ENCODE measurements at places on chromosomes 2 and 18.

- no peak for DNase-seq
These were observed 156.7 kb downstream of the EVA1A start for GRCh38 chr2:75403991-75404428.

DNA sequence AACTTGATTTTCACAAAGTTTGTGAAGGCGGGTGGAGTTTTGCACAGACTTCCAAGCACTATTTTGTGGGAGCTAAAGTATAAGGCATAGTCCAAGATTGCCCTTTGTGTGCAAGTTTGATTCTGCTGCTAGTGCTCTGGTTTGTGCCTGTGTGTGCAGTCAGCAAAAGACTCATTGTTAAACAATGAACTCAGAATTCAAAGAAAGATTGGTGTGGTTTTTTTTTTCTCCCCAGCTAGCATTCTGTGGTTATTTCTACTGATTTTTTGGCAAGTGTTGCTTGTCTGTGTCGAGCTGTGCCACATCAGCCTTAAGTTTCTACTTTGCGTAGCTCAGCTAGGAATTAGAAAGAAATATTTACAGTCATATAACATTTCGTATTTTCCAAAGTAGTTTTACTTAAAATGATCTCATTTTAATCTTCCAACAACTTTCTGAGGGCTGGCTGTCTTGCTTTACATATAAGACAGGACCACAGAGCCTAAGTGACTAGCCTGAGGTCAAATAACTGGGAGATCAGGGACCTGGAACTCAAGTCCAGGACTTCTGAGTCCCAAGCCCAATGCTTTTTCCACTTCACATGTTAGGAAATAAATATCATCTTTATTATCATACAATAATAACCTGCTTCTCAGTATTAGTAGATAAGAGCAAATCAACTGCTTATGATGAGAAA, 69.8 kb downstream of the BABAM2 start:
- DNase-seq, result no peak

GRCh38 chr2:70261501-70261900, 3.6 kb downstream of the PCYOX1 start:
- no peak for DNase-seq

DNA sequence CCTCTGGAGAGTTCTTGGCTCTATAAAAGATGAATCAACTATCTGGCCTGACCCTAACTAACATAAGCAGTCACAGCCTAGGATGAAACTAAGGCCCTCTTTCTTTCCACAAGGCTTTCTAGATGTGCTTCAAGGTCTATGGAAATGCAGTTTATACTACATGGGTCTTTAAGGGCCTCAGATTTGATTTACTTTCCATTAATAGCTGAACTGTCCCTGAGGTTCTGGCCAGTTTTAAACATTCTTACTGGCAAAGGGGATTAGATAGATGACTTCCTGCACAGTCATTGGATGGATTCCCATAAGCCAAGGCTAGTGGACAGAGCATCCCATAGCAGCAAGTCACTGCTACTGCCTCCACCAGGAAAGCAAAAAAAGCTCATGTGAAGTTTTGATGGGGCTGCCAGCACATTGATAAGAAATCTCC, 38.1 kb upstream of the LCLAT1 start:
- no peak for DNase-seq

DNA sequence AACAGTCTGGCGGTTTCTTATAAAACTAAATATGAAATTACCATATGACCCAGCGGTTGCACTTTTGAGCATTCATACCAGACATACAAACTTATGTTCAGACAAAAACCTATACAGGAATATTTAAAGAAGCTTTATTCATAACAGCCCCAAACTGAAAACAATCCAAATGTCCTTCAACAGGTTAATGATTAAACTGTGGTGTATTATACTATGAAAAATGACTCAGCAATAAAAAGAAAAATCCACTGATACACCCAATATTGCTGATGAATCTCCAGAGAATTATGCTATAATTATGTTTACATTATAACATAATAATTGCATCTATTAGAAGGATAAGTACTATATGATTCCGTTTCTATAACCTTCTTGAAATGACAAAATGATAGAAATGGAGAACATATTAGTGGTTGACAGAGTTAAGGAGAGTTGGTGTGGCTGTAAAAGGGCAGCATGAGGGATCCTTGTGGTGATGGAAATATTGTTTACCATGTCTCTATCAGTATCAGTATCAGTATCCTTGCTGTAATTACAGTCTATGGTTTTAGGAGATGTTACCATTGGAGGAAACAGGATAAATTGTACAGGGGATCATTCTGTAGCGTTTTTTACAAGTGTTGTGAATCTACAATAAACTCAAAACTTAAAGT, 127.1 kb downstream of the DSC3 start:
- no peak for DNase-seq

DNA sequence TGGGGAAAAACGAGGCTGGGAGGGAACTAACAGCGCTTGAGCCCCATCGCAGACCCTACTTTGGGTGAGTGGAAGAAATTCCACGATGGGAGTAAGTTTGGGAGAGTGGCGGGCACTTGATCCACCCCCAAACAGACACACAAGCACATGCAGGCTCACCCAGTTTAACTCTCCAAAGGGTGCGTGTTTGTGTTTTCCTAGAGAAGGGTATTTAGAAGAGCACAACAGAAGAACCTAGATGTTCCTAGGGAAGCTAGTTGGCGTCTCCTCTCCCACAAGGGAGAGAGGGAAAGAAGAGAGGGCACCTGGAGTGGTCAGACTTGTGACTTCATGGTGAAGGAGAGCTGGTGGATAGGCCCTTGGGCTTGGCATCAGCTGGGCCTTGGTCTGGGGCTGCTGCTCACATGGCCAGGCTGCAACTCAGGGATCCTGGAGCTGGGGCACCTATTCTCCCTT, 3.2 kb downstream of the GATA6 start:
- DNase-seq, result no peak

DNA sequence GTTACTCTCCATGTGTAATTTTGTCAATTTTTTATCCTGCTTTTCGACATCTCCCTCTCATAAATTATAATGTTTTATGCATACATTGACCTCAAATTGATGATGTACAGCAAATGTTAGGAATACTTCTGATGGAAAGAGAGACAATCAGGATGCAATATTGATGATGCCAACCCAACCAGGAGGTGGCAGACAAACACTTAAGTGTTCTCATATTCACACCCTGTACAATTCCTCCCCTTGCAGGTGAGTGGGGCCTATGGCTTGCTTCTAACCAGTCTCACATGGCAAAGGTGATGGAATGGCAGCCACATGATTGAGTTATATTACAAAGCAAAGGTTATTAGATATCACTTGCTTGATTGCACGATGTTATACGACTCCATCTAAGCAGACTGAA, 594.3 kb upstream of the REG3G start:
- no peak for DNase-seq
